ENCODE measurements at places on chromosomes 1 and 21.

DNA sequence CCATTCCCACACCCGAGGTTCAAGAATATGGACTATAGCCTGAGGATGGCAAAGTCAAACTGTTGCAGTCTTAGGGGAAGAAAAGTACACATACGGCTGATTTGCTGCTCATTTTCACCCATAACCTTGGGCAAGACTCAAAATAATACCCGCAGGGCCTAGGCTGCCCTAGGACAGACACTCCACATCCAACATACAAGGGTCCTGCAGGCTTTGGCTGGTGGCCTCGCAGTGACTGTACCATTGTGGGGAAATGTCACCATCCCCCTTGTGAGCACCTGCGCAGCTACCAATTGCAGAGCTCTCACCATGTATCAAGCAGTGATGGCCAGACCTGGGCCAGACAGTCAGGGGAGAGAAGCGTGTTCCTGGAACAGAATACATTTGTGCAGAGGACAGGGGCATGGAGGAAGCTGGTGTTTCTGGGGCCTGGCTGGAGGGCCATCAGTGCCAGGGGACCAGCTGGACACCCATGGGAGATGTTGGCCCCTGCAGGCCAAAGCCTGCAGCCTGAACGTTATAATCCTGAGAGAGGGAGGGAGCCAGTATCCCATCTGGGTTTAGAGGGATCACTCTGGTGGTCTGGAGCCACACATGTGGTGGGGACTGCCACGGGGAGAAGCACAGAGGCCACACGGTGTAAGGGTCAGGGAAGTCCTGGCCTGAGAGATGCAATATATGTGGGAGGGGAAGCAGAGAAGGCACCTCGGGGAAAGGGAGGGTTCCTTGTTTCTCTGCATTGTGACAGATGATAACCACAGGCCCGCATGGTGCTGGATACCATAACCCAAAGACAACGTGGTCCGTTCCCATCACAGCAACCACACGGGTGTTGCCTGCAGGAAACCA is 101.2 kb downstream of the GLIS1 start:
- DNase-seq = no peak

DNA sequence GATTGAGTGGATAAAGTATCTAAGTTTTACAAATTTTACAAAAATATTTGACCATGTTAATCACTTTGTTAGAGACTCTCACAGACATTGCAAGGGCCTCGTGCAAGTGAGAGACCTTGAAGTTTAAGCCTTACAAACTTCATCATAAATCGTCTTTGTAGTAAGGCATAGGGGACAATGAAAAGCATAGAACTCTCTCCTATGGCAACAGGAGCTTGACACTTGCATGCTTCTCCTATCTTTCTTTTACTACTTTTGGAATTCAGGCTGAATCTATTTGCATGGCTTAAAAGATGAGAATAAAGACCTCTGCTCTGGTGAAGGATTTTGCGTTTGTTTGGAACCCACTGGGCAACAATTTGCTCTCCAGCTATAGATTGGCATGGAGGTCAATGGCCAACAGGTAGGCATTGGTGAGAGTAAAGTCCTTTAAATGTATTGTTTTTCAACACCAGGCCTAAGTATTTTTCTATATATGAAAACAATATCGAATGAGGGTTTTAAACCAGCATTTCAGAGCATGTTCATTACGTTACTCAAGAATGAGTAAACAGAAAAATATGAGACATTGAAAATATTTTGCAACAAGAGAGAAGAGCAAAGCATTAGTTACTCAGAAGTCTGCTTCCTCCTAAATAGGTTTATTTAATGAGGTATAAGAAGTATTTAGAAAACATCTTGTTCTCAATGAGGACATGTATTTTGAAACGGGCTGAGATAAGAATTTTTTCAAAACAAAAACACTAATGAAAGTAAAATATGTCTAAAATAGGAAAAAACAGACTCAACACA is 192.2 kb downstream of the TGFB2 start:
- no peak for DNase-seq

GRCh38 chr1:205729945-205730610 is 19.9 kb downstream of the NUCKS1 start:
- no peak for DNase-seq

DNA sequence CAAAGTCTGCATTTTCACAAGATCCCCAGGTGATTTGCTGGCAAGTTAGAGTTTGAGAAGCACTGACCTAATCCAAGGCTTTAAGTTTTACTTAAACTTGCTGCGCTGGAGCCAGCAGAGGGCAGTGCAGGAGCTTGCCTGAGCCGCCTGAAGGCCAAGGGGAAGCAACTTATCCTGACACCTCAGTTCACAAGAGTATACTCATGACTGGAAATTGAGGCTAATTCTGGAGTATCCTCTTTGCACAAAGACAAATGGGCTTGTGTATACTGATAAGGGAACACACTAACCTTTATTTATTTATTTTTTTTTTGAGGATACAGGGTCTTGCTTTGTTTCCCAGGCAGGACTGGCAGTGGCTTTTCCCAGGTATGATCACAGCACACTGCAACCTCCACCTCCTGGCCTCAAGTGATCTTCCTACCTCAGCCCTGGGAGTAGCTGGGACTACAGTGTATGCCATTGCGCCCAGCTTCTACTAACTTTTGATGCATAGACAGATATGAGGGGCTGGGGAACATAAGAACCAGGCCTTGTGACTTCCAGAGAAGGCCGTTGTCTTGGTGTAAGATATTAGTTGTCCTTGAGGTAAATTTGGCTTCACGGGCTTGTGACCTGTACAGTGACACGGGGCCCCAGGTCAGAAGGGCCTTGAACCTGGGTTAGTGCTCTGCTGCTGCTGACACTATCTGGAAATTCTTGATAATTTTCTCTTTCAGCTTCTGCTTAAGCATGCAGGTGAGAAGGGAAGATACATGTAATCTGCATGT is 29.0 kb upstream of the SLAMF1 start:
- DNase-seq = peak; percentile 60

GRCh38 chr1:207454046-207454964 is at the start of gene CR2:
Gene CR2 (plus strand): TSS chr1:207454328. CDS start chr1:207454419, 91 bp downstream.
- peak; percentile 25 for DNase-seq

GRCh38 chr21:27817074-27817473 is 850.2 kb upstream of the ADAMTS5 start:
- no peak for DNase-seq

- DNase-seq = peak; percentile 16
Measured at GRCh38 chr21:44371596-44371995, 18.2 kb downstream of the TRPM2 start.

DNA sequence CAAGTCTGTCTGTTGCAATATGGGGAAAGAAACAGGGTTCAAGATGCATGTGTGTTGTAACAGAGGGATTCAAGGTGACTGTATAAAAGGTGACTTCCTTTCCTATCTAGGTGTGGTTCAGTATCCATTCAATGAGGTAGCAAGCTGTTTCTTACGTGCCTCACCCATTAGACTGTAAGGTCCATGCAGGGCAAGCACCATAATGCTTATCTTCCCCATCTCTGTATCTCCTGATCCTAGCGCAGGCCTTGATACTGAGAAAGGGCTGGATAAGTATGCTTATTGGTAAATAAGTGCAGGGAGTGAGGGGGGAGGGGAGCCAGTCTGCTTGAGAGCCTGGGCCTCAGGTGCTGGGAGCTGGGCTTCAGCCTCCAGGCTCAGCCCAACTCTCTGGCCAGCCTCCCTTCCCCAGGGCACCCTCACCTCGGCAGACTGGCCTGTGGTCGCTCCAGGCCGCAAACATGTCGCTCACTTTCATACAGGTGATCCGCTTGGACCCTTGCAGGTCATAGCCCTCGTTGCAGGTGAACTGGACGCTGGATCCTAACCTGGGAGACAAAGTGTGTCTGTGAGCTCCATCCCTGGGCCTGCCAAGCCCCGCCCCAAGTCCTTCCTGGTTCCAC is 44.5 kb upstream of the HMGB4 start:
- no peak for DNase-seq

DNA sequence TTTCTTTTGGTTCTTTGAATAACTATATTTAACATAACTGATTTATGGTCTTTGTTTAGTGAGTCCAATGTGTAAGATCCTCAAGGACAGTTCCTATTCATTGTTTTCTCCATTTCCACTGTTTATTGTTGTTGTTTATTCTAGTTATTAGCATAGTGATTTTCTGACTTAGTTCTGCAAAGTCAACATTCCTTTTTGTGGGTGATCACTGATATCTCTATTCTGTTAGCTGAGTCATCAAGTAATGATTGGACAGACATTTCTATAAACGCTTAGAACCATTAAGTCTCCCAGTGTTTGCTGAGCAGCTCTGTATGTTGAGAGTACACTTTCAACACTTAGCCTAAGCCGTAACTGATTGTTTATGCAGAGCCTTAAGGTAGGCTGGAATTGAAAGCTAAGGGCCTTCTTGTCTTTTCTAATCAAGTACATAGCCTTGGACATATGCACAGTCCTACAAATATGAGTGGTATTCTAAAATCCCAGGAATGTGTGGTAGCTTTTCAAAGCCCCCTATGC is 87.1 kb downstream of the SLC5A9 start:
- DNase-seq = no peak
